LHCN-M2 (cell line): ENCODE measurements at places on chromosomes 4 and X. TPM values are rescaled to one million over a fixed set of nuclear protein-coding genes. Genes with fewer than 3 reads are reported as not detected.

The TMEM144 gene
- total RNA-seq, result 6.2 and 7.9 TPM in 2 replicates

The FAM133A gene
- not detected in 2 replicates for total RNA-seq

The GAB3 gene
- total RNA-seq, result 2.4 and 12.5 TPM in 2 replicates

The RHOXF1 gene
- not detected in 2 replicates for total RNA-seq

The VCX3B gene
- not detected in 2 replicates for total RNA-seq

The ART3 gene
- not detected in 2 replicates for total RNA-seq
